Esophagus muscularis mucosa (tissue), 4 donors: ENCODE measurements at places on chromosomes 5 and 9.

DNA sequence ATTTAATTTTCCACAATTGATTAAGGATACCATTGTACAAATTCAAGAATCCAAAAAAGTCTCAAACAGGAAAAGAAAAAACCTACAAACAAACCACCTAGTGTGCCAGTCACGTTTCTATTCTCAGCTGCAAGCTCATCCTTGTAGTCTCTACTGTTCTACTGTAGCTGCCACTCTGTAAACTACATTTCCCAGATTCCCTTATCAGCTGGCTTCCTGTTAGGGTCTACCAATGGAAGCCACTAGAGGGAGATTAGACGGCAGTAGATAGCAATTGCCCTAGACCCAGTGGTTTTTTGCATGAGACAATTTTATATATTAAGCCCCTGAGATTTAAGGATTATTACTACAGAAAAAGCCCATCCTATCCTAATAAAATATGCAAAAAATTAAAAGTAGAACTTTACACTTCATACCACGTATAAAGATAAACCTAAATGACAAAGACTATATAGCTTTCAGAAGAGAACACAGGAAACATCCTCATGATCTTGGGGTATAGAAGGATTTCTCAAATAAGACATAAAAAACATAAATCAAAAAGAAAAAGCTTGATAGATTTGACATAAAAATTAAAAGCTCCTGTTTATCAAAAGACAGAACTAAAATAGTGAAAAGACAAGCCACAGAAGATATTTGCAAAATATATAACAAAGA lies 37.4 kb downstream of the P4HA2 start:
- H3K36me3 ChIP-seq, result peaks cover 36% of the 10 kb centered on the region
- no peaks in the 10 kb centered on the region for H3K4me1 ChIP-seq
- no peaks in the 10 kb centered on the region for H3K27me3 ChIP-seq
- no peak overlapping the region for H3K4me3 ChIP-seq
- peak; percentile 77 for DNase-seq
- H3K27ac ChIP-seq, result no peak overlapping the region

GRCh38 chr9:20219437-20219836 lies 402.9 kb downstream of the MLLT3 start:
- H3K4me1 ChIP-seq, result no peaks in the 10 kb centered on the region
- no peak overlapping the region for H3K27ac ChIP-seq
- H3K36me3 ChIP-seq, result no peaks in the 10 kb centered on the region
- DNase-seq, result no peak

GRCh38 chr5:61277190-61277589 lies 54.9 kb upstream of the ZSWIM6 start:
- DNase-seq, result no peak
- no peaks in the 10 kb centered on the region for H3K36me3 ChIP-seq
- peak overlapping the region; percentile 36 for H3K27ac ChIP-seq
- peaks cover 10% of the 10 kb centered on the region for H3K4me1 ChIP-seq
- no peak overlapping the region for H3K4me3 ChIP-seq

GRCh38 chr9:122164286-122164685 lies 4.6 kb downstream of the MORN5 start:
- H3K27me3 ChIP-seq, result no peaks in the 10 kb centered on the region
- no peak for DNase-seq
- no peaks in the 10 kb centered on the region for H3K36me3 ChIP-seq
- H3K27ac ChIP-seq, result peak overlapping the region; percentile 38

DNA sequence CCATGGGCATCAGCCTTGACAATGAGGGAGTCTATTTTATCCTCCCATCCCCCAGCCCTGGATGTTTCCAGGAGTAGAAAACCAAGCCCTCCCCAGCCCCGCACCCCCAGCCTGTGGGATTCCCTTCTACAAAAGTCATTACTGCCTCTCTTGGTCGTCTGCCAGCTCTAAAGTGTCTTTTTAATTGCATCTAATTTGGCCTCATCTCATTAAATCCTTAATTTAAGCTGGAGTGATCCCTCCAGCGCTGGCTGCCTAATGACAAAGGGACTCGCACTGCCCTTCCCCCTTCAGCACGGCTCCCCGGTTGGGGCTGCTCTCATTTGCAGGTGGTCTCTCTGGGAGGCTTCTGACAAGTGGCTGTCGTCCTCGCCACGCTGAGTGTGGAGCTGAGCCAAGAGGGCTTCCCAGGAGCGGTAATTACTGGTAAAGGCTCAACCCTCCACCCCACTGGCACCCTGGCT lies 107.9 kb upstream of the ALDH1B1 start:
- H3K4me1 ChIP-seq, result no peaks in the 10 kb centered on the region
- H3K27ac ChIP-seq, result no peak overlapping the region
- peak; percentile 91 for DNase-seq
- no peaks in the 10 kb centered on the region for H3K36me3 ChIP-seq

GRCh38 chr5:13524936-13525335 lies 419.6 kb downstream of the DNAH5 start:
- no peak overlapping the region for H3K27ac ChIP-seq
- no peaks in the 10 kb centered on the region for H3K4me1 ChIP-seq
- no peak overlapping the region for H3K4me3 ChIP-seq
- no peak for DNase-seq
- no peaks in the 10 kb centered on the region for H3K36me3 ChIP-seq
- H3K27me3 ChIP-seq, result no peaks in the 10 kb centered on the region

- no peaks in the 10 kb centered on the region for H3K27me3 ChIP-seq
- DNase-seq, result no peak
- H3K4me1 ChIP-seq, result no peaks in the 10 kb centered on the region
Measured at GRCh38 chr9:99660191-99660636, 161.5 kb upstream of the NR4A3 start.

GRCh38 chr5:116297296-116297814 lies 212.5 kb downstream of the COMMD10 start:
- H3K36me3 ChIP-seq, result peaks cover 52% of the 10 kb centered on the region
- no peak for DNase-seq
- H3K4me1 ChIP-seq, result no peaks in the 10 kb centered on the region
- H3K27ac ChIP-seq, result no peak overlapping the region

DNA sequence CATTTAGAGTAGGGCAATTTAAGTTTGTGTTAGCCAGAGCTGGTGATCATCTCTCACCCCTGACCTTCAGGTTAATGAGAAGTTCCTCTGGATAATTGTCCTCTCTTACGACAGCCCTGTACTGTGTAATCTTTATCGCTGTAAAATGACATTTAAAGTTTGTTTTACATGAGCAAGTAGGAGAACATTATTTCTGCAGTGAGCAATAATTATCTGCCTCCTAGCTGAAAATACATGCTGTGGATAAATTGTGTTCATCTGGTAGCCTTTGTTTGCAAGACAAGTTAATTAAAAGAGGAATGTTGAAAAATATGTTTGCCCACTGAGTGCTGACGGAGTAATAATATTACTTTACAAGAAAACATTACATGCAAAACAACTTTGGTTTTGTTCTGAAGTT lies 1083.8 kb upstream of the NUDT12 start:
- no peaks in the 10 kb centered on the region for H3K4me1 ChIP-seq
- no peak overlapping the region for H3K4me3 ChIP-seq
- H3K27ac ChIP-seq, result no peak overlapping the region
- no peaks in the 10 kb centered on the region for H3K27me3 ChIP-seq
- no peak for DNase-seq
- H3K36me3 ChIP-seq, result no peaks in the 10 kb centered on the region

GRCh38 chr5:94777056-94777880 lies 158.8 kb downstream of the SLF1 start:
- H3K4me1 ChIP-seq, result no peaks in the 10 kb centered on the region
- H3K36me3 ChIP-seq, result no peaks in the 10 kb centered on the region
- DNase-seq, result no peak
- no peaks in the 10 kb centered on the region for H3K27me3 ChIP-seq

- no peak overlapping the region for H3K27ac ChIP-seq
- no peak for DNase-seq
- no peaks in the 10 kb centered on the region for H3K27me3 ChIP-seq
Measured at GRCh38 chr5:138884094-138884493, 9.0 kb upstream of the LRRTM2 start.

DNA sequence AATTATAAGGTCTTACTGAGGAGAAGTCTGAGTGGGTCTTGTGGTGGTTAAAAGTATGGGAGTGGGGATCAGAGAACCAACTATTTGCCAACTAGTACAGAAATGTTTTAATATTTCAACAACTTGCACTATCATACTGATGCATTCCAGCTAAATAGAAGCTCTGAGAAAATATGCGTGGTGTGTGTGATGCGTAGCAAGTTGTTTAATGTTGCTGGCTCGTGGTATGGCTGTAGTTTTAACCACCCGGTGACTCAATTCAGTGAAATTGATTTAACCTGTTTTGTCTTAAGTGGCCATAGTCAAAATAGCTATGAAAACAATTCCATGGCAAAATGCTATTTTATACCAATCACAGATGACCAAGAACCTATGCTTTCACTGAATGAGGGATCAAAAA lies 176.5 kb upstream of the SLC24A2 start:
- H3K27me3 ChIP-seq, result no peaks in the 10 kb centered on the region
- H3K4me1 ChIP-seq, result no peaks in the 10 kb centered on the region
- no peak overlapping the region for H3K27ac ChIP-seq

- H3K36me3 ChIP-seq, result no peaks in the 10 kb centered on the region
- H3K27me3 ChIP-seq, result no peaks in the 10 kb centered on the region
- no peak for DNase-seq
Measured at GRCh38 chr5:160930406-160930805, 78.4 kb upstream of the ATP10B start.

DNA sequence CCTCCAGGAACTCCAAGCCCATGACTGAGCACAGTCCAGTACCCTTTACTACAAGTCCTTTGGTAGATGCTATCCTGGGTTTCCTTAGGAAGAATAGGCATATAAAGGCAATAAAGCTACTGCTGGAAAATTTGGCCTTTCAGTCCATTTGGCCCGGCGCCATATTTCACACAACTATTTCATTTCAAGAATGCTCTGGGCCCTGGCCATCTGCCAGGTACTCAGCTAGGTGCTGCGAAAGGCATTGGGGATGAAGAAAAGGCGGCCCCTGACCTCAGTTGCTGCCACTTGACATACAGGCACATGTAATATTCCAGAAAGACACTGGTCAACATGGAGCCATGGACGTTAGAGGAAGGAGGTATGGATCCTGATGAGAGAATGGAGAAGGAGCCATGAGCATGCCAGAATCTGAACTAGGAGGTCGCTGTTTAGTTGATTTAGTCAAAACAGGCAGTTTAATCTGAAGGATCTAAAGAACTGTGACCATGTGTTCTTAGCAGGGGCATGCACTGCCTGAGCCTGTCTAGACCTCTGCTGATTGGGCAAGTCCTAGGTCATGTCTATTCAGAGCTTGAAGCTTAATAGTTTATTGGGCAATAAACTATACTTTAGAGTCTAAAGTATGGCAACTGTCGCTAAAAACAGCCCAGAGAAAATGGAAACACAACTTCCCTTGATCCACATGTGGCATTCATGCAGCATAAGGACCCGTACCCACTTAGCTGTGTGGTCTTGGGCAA lies 149.3 kb downstream of the MELK start:
- no peaks in the 10 kb centered on the region for H3K27me3 ChIP-seq
- H3K4me3 ChIP-seq, result no peak overlapping the region
- no peaks in the 10 kb centered on the region for H3K4me1 ChIP-seq
- H3K36me3 ChIP-seq, result no peaks in the 10 kb centered on the region

DNA sequence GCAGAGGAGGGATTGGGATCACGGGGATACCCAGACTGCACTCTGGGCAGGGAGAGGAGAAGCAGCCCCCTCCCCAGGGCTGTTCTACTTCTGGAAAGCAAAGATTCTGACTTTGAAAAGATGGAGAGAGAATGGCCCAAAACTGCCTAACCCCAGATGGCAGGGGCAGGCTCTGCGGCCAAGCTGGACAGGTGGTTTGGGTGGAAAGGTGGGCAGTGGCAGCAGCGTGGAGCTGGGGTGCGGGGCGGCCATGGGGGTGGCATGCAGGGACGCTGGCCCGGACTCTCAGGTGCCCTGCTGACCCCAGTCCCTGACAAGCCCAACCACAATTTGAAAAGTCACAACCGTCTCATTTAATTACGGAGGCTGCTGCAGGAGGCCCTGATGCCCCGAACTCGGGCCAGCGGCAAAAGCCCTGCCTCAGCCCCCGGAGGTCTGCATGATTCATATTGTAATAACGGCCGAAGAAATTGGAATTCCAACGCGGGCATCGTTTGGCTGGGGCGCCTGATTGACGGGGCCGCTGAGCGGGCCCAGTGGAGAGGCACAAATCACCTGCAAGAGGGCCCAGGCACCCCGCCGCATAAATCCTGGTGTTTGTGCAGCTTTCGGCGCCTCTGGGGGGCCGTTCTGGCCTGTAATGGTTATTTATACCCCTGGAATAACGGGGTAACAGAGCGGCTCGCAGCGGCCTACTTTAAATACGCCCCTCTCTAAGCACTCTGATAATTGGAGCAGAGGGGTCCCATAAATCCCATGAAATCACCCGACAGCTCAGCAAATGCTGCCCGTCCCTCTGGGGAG lies 41.8 kb upstream of the FCN2 start:
- no peak for DNase-seq
- no peak overlapping the region for H3K4me3 ChIP-seq
- no peak overlapping the region for H3K27ac ChIP-seq
- no peaks in the 10 kb centered on the region for H3K27me3 ChIP-seq

DNA sequence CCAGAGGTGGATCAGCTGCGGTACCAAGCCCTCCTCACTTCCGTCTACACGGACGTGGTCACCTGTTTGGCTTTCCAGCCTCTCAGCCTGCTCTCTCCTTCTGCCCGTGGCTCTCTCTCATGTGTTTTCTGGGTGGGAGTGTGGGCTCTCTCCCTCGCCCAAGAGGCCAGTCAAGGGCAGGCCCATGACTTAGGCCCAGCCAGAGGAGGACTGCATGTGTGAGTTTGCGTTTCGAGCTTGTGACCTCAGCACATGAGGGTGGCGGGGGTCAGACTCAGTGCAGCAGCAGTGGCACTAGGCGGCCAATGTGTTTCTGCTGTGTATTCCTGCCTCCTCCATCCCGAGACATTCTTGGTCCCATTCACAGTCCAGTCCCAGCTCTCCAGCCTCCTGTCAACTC lies 82.5 kb upstream of the SMIM23 start:
- no peak overlapping the region for H3K4me3 ChIP-seq
- DNase-seq, result no peak
- no peaks in the 10 kb centered on the region for H3K4me1 ChIP-seq
- no peaks in the 10 kb centered on the region for H3K27me3 ChIP-seq
- no peak overlapping the region for H3K27ac ChIP-seq

GRCh38 chr5:179731791-179732411 lies 721 bp upstream of the MAML1 start:
- H3K27me3 ChIP-seq, result no peaks in the 10 kb centered on the region
- peak overlapping the region; percentile 99 for H3K27ac ChIP-seq
- no peak for DNase-seq
- peaks cover 44% of the 10 kb centered on the region for H3K4me1 ChIP-seq

DNA sequence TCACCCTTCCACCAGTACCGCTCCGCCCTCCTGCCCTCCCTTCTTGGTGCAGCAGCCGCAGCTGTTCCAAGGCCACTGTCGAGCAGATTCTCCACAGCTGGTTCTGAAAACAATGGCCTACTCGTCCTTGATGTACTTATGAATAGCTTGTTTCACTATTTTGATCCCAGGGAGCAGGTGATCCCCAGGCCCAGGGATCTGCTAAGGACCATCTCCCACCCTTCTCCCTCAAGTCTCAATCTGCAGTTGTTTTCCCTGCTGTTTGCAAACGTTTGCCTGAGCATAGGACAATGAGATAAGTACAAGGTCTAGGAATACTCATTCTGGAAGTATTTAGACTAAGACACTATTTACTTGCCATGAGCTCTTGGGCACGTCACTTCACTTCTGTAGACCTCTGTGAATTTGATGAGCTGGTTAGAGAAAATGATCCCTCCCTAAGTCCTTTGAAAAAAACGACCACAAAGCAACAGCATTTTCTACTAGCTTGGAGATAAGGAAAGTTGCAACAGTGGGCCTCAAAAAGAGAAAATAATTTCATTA lies 1.8 kb downstream of the LURAP1L start:
- H3K27ac ChIP-seq, result peak overlapping the region; percentile 88
- DNase-seq, result peak; percentile 95
- H3K4me1 ChIP-seq, result peaks cover 33% of the 10 kb centered on the region
- H3K27me3 ChIP-seq, result no peaks in the 10 kb centered on the region
- H3K36me3 ChIP-seq, result no peaks in the 10 kb centered on the region
